AG10803 (cell line): ENCODE measurements at places on chromosomes 16 and 17.

DNA sequence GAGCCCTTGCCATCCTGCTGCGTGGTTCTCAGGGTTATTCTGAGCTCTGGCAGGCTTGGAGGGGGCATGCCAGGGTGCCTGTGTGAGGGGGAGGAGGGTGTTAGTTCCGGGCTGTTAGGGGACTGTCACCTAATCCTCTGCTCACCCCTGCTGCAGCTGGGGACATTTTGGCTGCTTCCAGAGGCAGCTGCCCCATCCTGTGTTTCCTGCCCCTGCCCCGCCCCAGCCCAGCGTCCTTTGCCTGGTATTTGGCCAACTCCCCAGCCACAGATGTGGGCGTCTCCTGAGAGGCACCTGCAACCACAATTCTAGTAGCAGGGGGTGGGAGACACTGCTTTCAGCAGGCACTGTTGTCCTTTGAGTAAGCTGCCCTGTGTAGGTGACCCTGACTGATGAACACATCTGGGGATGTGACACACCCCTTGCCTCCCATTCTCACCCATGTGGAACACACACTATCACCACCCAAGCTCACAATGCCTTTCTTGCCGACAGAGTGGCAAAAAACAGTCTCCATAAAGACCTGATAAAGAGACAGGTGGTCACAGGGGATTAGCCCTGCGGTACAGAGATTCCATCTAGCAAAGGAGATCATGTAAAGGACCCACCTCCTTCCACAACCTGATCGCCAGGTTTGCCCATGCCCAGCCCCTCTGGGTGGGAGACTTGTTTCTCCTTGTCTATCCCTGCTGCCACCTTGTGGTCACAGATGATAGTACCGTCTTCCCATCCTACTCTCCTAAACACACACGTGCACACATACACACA is at the start of gene CHRNE:
CHRNE (minus strand) TSS at position 48 of the 768 bp plus-strand sequence; CDS start at position 13, 35 bp downstream.
- peak; percentile 68 for DNase-seq

DNA sequence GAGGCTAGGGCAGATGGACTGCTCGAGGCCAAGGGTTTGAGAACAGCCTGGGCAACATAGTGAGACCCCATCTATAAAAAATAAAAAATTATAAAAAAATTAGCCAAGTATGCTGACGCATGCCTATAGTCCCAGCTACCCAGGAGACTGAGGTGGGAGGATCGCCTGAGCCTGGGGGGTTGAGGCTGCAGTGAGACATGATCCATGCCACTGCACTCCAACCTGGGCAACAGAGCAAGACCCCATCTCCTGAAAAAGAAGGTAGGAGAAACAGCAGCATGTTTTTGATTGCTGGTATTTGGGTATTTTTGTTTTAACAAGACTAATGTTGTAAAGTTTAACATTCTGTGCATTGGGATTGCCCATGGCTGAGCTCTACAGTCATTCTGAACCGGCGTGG is 8.9 kb upstream of the DDX19A start:
- DNase-seq = no peak

- peak; percentile 49 for DNase-seq
These were observed 10.6 kb upstream of the NUP85 start for GRCh38 chr17:75194879-75195278.

DNA sequence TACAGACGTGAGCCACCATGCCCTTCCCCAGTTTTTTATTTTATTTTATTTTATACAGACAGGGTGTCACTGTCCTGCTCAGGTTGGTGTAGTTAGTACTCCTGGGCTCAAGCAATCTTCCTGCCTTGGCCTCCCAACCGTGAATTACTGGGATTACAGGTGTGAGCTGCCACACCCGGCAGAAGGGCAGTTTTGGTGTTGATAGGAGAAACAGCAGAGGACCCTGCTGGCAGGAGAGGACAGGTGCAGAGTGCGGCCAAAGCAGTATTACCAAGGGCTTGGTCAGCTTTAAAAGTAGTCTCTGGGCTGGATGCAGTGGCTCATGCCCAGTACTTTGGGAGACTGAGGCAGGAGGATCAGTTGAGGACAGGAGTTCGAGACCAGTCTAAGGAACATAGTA is 22.9 kb downstream of the FOXK2 start:
- no peak for DNase-seq

DNA sequence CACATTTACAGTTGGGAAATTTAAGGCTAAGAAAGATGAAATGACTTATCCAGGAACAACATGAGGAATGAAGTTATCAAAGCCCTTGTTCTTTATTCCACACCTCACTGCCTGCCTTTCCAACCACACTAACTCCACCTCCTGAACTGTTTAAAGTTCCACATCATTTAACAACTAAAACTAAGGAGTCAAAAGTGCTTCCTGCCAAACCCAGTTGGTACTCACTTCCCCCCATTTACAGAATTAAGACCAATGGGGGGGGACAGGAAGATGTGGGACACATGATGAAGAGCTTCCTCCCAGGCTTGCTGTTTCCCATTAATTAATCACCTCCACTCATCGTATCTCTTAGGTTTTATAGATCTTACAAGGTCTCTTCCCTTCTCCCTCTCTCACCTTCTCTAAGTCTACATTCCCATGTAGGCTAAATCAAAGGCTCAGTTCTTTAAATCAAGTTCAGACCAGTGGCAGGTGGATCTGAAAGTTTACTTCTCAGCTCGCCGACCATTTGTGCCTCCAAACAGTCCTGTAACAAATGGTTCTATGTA is 19.2 kb upstream of the TMEM101 start:
- DNase-seq = no peak

DNA sequence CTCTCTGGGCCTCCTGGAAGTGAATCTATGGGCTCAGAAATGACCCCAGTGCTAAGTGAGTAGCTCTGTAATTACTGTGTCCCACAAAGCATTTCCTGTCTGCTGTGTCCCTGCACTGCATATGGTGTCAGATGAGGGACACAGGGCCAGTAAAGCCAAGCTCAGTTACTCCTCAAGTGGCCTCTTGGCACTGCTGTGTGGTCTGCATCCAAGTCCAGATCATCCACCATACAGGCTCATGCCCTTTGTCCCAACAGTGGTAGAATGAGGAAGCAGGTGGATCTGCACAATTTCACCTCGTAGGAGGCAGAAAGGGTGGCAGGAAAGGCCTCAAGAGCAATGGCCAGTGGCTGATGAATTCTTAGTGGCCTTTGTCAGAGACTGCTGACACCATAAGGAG is 146.8 kb downstream of the SOX9 start:
- DNase-seq = no peak
